ENCODE measurements at places on chromosomes 13 and 19.

DNA sequence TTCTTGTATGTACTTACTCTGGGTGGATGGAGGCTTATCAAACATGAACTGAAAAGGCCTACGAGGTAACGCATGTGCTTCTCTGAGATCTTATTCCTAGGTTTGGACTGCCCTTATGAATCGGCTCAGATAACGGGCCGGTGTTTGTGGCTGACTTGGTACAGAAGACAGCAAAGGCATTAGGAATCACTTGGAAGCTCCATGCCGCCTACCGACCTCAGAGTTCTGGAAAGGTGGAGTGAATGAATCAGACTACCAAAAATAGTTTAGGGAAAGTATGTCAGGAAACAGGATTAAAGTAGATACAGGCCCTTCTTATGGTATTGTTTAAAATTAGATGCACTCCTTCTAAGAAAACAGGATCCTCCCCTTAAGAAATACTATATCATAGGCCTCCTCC is 172.4 kb upstream of the PCDH9 start:
- no peak for DNase-seq

- DNase-seq, result no peak
These were observed 27.7 kb upstream of the HIF3A start for GRCh38 chr19:46269101-46269500.

- DNase-seq, result no peak
These were observed 34.2 kb downstream of the MBD3L1 start for GRCh38 chr19:8866344-8866743.

DNA sequence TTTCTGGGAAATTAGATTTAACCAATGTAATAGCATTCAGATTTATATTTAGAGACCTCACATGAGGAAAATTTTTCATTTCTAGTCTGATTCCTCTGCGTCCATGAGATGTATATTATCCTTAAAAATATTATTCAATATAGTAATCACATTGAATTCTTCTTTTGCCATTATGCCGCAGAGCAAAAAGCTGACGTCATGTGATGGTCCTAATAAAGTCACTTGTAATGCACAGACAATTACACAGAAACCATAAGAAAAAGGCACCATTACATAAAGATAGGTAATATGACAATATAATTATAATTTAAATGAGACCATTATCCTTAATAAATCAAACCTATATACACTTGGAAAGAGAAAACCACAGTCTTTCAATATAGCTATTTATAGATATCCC is 1021.5 kb downstream of the PCDH9 start:
- DNase-seq, result no peak

DNA sequence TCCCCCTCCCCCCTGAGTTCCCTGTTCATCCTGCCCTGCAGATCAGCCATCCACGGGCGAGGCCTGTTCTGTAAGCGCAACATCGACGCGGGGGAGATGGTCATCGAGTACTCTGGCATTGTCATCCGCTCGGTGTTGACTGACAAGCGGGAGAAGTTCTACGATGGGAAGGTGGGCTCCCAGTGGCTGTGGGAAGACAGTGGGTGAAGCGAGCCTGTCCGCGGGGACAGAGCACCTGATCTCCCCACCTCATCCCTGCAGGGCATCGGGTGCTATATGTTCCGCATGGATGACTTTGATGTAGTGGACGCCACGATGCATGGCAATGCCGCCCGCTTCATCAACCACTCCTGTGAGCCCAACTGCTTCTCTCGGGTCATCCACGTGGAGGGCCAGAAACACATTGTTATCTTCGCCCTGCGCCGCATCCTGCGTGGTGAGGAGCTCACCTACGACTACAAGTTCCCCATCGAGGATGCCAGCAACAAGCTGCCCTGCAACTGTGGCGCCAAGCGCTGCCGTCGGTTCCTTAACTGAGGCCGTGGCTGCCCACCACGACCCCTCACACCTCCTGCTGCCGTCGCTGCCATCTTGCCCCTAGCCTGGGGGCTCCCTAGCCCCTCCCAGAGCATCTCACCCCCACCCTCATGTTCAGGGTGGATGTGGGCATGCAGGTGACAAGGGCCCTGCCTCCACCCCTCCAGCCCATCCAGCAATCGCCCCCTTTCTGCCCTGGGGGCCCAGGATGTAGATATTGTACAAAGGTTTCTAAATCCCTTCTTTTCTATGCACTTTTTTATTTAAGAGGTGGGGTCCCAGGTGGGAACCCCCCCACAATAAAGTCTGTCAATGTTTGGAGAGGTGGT is 4.0 kb downstream of the IGFLR1 start:
- DNase-seq, result no peak

GRCh38 chr19:18634612-18635297 is 2.1 kb upstream of the KLHL26 start:
- no peak for DNase-seq

Data from stimulated activated CD4-positive, alpha-beta T cell treated with anti-CD3 and anti-CD28 coated beads, Interleukin-4, amount 100 ng/mL, for 24 hours (primary cell).